Urinary bladder (tissue), 4 donors: ENCODE measurements at places on chromosomes 2 and 18.

GRCh38 chr2:126910637-126911036, 11.9 kb downstream of the TEX51 start:
- DNase-seq, result no peak

GRCh38 chr2:30701782-30702181, 105.5 kb downstream of the CAPN13 start:
- no peak for DNase-seq

DNA sequence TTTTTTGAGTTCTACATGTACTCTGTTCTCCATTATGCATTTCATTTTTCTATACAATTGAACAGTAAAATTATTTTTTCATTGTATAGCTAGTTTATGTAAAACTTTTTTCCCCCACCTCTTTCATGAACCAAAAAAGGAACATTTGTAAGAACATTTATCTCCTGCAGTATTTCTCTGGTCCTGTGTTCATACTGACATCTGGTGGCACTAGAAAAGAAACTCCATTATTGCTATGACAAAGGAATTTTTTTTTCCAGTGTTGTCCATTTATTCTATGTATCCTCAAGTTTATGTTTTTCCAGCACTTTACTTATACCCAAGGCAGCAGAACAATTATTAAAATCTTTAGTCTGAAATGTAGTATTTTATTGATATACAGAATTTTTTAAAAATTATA, 27.4 kb upstream of the CHAC2 start:
- peak; percentile 2 for DNase-seq

- DNase-seq, result no peak
These were observed 56.6 kb downstream of the BMPR2 start for GRCh38 chr2:202432776-202433175.

DNA sequence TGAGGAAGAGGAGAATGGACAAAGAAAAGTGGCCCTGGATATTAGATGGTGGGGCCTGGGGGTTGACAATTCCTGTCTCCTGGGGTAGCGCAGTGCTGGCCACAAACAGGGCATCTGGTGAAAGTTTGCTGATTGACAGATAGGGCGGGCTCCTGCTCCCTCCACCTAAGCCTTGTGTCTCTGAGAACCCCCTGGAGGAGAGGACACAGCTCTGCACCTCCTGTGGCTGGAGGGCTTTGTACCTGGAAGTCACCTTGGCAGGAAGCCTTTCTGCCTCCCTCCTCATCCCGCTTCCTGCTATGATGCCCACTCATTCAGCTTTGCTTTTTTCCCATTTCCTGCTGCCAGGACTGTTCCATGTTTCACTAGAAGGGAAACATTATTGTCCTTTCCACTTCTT, 72.4 kb downstream of the RHOB start:
- DNase-seq, result no peak

GRCh38 chr2:121650315-121650930, 1.2 kb upstream of the CLASP1 start:
- DNase-seq, result no peak

DNA sequence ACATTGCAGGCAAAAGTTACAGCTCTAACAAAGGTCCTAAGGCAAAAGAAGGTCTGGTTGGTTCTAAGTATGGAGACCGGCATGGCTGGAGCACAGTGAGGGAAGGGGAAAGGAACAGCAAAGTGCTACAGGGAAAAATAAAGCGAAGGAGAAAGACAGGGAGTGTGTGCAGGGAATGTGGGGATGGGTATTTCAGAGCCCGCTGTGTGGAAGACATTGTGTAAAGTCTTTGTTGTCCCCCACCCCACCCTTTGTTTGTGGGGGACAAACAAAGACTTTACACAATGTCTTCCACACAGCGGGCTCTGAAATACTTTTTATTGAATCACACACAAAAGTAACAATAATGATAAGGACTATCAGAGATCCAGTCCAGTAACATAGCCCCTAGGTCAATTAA, 28.9 kb upstream of the C2orf15 start:
- no peak for DNase-seq

DNA sequence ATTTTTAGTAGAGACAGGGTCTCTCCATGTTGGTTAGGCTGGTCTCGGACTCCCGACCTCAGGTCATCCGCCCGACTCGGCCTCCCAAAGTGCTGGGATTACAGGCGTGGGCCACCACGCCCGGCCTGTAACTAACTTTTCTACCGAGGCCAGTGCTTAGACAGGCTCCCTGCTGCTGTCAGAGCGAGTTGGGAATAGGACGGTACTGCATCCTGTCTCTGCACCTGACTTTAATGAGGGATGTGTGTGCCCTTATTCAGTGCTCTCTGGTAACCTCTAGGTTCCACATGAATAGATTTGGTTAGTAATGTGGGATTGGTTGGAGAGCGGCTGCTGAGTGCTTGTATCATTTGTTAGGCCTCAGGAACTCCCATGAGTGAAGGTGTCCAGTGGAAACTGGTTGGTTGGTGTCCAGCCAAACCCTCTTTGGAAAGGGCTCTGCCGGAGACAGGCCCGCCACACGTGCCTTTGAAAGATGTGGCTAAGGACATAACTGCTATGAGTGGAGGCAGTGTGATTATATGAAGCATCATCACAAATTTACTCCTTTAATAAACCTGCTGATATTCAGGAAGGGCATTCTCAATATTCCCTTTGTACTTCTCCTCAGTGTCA, 36.6 kb downstream of the MYOM1 start:
- DNase-seq, result no peak

DNA sequence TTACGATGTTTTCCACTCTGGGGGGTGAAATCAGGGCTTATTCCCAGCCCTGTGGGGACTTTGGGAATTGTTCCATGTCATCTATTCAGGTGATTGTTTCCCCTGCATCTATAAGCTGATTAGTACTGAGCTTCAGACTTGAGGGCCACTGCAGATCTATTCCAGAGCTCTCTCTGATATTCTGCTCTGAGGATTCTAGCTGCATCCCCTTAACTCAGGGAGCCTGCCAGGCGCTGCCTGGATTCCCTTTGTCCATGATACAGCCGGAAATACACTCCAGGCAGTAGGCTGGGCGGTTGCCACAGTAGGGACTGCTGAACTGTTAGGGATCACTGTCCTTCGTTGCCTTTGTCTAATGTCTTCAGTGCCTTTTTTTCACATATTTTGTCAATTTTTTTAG, 31.3 kb downstream of the PTRHD1 start:
- DNase-seq, result no peak

DNA sequence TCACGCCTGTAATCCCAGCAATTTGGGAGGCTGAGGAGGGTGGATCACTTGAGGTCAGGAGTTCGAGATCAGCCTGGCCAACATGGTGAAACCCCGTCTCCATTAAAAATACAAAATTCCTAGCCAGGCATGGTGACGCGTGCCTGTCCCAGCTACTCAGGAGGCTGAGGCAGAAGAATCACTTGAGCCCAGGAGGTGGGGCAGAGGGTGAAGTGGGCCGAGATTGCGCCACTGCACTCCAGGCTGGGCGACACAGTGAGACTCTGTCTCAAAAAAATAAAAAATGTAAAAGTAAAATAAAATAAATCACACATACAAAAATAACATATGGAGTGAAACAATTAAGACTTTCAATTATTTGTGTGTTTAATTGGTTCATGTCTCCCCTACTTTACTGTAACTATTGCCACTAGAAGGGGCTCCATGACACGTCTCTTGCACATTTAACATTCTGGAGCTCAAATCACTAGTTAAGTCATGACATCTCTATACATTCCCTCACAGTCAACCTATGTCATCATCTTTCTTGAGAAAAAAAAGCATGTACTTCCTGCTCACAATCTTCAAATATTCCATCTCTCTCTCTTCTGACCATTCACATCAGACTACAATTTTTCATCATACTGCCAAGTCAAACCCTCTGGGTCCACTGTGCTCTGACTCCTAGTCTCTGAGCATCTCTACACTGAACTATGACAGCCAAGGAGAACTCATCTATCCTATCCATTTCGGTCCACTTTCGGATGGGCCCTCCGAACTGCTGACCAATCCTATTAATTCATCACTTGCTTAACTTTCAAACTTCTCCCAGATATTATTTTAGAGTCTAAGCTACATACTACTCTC, 6.7 kb downstream of the GFPT1 start:
- no peak for DNase-seq
